ENCODE measurements at places on chromosomes 4 and X.
A peak's percentile ranks its signal among the peaks of the same experiment; 100 is the strongest.

DNA sequence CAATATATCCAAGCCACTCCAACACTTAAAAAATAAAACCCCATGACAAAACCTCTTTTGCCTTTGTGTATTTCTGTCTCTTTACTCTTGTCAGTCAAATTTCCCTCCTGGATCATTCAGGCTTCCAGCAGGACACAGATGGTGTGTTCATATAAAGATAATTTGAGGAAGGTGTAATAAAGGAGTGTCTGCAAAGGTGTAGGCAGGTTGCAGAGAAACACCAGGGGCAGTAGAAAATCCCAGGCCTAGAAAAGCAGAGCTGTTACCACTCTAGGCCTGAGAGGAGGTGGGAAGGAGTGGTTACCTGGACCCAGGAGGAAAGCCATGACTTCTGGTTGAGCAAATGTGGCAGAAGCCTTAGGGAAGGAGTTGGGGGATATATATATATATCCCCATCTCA lies 28.8 kb downstream of the CHRNA9 start:
- no peak for DNase-seq

GRCh38 chr4:85792376-85793232 lies 317.7 kb downstream of the ARHGAP24 start:
- DNase-seq, result no peak

GRCh38 chr4:110034026-110034393 lies 121.3 kb downstream of the EGF start:
- no peak for DNase-seq

GRCh38 chr4:117162976-117163375 lies 77.6 kb upstream of the TRAM1L1 start:
- no peak for DNase-seq

- DNase-seq, result no peak
Measured at GRCh38 chrX:133947996-133948395, 37.4 kb downstream of the GPC3 start.

- peak; percentile 62 for DNase-seq
Measured at GRCh38 chrX:46978341-46979291, 66.4 kb downstream of the JADE3 start.

DNA sequence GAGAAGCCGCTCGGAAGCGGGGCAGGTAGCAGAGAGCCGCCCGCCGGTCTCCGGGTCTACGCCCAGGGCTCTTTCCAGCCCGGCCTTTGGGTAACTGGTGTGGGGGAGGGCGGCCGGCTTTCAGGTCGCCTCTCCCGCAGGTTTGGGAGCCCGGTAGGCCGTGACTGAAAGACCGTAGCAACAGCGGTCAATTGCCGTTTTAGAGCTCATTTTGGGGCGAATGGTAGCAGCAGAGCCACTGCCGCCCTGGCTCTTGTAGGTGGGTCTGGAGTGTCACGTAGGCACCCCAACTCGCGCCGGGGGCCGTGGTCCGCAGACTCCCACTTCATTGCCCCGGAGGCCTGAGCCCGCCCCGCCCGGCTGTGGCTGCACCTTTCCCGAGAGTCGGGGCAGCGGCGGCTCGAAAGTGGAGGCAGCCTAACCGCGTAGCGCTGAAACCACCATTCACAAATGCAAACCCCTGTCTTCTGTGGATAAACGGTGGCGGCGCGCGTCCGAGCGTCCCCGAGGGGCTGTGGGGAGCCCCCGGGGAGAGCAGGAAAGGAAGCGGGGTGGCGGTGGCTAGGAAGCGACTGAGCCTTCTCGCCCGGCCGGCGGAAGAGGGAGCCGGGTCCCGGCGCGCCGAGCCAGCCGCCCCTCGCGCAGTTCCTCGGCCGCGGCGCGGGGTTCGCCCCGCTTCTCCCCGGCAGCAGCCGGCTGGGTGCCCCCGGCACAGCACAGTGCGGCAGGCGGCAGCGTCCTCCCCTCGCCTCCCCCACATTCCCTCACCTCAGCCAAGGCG lies 2185.1 kb upstream of the TENM3 start:
- DNase-seq, result no peak

GRCh38 chr4:11196927-11197522 lies 231.7 kb downstream of the HS3ST1 start:
- DNase-seq, result no peak

DNA sequence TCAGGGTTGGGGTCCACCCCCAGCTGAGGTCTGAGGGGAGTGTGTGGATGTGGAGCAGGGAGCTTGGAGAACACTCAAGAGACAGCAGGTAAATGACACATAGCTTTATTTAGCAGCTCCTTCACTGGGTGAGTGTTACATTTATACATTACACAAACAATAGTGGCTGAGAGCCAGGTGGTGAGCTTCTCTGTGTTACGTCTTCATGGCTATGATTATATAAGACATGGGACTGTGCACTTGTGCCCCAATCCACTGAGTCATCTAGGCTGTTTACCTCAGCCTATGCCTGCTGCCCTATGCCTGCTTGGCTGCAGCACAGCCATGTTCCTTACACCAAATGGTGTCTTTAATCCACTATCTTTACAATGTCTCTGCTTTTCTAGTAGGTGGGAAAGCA lies 459.6 kb downstream of the AFF2 start:
- DNase-seq, result no peak

DNA sequence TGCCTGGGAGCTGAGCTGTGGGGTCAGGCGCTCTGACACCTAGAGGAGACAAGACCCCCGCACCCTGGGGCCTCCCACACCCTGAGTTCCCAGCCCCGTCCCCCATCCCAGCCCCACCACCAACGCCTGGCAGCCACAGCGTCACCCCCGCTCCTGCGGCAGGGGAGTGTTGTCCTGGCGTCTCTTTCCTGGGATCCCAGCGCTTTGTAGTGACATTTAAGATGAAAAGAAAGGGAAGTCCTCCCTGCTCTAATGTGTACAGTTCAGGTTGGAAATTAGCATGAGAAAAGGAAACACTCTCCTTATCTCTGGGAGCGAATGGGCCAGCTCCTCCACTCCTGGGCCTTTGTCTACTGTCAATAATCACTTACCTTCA lies 112.1 kb downstream of the FAM53A start:
- no peak for DNase-seq

DNA sequence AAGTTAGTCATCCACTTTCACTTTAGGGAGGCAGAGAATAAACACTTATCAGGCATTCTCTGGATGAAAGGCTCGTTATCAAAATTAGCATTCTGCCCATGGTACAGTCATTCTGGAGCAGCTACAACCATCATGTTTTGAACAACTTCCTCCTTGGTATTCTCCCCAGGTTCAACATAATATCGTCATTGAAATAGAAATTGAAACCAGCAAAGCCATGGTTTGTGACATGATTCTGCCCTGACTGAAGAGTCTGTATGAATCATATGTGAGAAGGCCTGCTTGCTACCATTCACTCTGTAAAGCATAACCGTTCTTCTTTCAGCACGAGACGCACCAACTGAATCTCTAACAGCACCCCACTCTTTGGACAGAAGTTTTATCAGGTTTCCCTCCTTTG lies 127.5 kb upstream of the RADX start:
- DNase-seq, result peak; percentile 33

GRCh38 chr4:13403833-13404232 lies 80.3 kb downstream of the RAB28 start:
- no peak for DNase-seq

DNA sequence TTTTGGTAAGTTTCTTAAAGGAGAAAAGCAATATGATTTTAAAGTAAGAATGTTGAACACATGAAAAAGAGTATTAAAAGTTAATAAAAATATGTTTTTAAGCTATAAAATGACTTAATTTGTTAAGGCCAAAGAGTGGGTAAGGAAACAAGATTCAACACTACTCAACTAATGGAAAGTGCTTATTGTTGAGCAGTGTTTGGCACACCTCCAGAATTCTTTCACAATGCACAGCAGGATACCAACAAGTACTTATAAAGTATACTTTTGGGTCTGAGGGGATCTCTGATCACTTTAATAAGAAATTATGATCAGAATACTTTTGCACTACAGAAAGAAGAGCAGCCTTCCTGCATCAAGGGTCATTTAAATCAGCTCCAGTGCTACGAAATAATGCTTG lies 5.9 kb downstream of the LAMP2 start:
- DNase-seq, result no peak

DNA sequence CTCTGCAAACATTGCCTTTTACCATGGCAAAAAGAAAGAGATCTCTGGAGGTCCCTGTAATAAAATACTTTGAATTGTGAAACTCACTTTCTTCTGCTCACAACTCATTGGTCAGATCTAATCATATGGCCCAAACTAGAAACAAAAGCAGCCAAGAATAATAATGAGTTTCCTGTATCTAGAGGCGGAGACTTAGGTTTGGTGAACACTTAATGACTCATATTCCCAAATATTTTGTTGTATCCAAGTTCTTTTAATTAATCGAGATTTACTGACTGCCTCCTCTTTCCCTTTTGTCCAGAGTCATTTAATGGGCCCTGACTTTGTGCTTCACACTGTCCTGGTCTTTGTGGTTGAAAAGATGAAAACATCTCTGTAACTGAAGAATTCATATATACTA lies 190.6 kb downstream of the CCSER1 start:
- DNase-seq, result no peak

DNA sequence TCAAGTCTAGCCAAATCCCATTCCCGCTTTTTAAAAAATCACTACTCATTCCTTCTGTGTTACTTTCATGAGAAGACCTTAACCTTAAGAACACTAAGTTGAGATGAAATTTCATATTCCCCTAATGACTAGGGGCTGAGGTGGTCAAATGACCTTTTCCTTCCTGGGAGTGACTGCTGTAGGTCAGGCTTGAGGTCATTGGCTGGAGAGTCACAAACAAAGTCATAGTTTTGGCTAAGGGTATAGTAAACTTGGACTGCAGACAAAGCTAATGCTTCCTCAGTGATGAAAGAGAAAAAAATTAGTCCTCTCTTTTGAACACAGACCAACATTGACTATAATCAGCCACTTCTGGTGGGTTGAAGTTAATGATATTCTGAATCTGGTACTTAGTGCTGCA lies 16.0 kb upstream of the FGF2 start:
- no peak for DNase-seq

DNA sequence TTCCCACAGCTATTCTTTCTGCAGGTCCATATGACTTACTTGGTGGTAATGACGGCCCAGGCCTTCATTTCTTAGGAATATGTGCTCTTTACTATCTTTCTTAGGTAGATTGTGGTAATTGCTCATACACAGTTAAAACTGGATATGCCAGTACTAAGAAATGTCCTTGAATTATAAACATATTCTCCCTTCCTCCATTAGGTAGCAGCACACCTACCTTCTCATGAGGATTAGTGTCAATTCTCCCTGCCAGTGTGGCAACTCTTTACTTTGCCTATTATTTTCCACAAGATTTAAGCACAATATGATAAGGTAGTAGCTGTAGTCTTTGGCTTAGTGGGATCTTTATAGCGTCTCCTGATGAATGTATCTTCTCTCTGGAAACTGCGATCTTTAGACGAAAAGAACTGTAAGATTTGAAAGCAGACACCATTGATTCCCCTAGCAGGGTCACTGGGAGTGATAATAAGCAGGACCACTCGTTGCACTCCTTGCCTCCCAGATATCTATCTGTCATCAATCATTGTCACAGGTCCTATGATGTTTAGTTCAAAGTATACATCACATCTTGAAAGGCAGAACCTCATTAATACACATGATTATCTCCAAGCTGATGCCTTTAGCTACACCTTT lies 1240.7 kb downstream of the C4orf33 start:
- DNase-seq, result no peak

GRCh38 chrX:71439896-71440295 lies 73.7 kb downstream of the TAF1 start:
- no peak for DNase-seq

GRCh38 chr4:39341075-39341725 lies 25.0 kb downstream of the RFC1 start:
- DNase-seq, result no peak

GRCh38 chr4:128525992-128526630 lies 238.5 kb upstream of the PGRMC2 start:
- no peak for DNase-seq

DNA sequence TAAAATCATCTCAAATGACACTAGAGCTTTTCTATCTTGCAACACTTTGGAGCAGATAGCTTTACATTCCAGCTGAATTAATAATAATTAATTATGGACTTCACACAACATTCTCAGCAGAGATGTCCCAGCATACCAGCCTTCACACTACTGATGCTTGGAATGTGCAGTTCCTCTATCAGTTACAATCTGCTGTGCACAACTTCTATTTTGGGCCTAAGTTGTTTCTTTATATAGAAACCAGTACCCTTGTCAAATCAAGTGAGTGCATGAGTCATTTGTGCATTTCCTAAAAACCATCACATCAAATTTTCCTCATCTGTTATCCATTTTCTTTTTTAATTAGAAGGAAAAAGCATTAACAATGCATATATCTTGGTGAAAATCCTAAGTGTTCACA lies 8.8 kb upstream of the RASL11B start:
- DNase-seq, result no peak

- DNase-seq, result peak; percentile 38
Measured at GRCh38 chrX:81120936-81121371, 80.8 kb downstream of the HMGN5 start.

- no peak for DNase-seq
Measured at GRCh38 chr4:81085979-81086378, 55.5 kb downstream of the BMP3 start.

DNA sequence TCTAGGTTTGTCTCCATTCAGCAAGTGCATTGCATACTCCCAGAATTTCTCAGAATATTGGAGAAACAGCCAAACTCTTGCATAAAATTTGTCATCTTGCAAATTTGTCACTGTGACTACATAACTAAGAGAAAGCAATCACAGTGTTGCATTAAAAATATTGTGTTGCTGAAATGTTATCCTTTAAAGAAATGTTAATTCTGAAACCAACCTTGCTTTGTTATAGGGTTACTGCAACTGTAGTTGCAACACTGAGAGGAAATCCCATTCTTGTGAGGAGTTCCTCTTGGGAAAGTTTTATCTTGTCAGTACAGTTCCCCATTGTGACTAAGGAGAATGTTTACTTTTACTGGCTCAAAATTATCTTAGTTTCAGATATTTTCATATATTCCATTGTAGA lies 20.9 kb downstream of the CYBB start:
- no peak for DNase-seq

- DNase-seq, result no peak
Measured at GRCh38 chr4:32189130-32189529, 1469.0 kb downstream of the PCDH7 start.

- no peak for DNase-seq
Measured at GRCh38 chr4:98946359-98946758, 17.4 kb upstream of the EIF4E start.

- DNase-seq, result no peak
Measured at GRCh38 chr4:12701384-12701783, 782.8 kb downstream of the RAB28 start.

GRCh38 chrX:8673201-8673600 lies 58.7 kb downstream of the ANOS1 start:
- DNase-seq, result no peak
